ENCODE measurements at places on chromosomes 3 and 15.

DNA sequence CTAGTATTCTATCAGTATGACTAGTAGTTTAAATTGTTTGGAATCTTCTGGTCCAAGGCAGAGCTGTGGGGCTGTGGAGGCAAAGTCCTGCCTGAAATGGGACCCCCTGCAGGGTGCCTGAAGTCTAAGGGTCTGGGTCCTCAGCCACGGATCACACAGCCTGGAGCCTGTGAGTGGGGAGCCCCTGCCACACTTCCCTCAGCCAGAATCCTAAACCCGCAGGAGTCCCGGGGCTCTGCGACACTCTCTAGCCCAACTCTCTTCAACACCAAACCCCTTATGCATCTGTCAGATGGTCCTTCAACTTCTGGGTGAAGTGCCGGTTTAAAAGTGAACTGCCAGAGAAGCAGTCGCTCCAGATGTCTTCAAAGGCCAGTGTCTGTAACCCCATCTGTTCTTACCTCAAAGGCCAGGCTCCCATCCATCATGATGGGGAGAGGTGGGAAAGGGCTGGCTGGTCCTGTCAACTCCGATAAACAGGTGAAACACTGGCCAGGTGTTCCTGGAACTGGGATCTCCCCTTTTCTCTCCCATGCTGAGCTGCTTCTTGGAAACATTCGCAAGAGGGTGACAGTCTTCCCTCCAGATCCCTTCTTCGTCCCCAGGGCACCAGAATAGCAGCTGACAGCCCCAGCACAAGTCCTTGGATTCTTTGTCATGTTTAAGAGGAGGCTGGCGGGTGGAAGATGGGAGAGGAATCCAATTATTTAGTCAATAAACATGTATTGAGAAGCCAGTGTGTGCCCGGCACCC lies 45.6 kb downstream of the CPN2 start:
- DNase-seq, result no peak

GRCh38 chr3:59133311-59133710 lies 83.5 kb upstream of the CFAP20DC start:
- peak; percentile 77 for DNase-seq

DNA sequence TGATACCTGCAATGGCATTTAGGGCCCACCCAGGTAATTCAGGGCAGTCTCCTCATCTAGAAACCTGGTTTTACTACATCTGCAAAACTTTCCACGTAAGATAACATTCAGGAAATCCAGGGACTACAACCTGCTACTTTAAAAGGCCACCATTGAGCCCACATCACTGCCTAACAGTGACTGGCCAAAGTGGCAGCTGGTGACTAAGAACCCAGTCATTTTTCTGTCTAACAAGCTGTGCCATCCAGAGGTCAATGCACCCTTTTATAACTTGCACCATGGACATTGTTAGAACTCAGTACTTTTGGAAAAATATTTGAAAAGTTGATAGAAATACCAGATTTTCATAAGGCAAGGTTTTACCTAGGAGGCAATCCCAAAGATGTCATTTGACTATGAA lies 492.4 kb downstream of the OTOL1 start:
- no peak for DNase-seq

GRCh38 chr3:121817753-121818152 lies 17.1 kb downstream of the IQCB1 start:
- no peak for DNase-seq

DNA sequence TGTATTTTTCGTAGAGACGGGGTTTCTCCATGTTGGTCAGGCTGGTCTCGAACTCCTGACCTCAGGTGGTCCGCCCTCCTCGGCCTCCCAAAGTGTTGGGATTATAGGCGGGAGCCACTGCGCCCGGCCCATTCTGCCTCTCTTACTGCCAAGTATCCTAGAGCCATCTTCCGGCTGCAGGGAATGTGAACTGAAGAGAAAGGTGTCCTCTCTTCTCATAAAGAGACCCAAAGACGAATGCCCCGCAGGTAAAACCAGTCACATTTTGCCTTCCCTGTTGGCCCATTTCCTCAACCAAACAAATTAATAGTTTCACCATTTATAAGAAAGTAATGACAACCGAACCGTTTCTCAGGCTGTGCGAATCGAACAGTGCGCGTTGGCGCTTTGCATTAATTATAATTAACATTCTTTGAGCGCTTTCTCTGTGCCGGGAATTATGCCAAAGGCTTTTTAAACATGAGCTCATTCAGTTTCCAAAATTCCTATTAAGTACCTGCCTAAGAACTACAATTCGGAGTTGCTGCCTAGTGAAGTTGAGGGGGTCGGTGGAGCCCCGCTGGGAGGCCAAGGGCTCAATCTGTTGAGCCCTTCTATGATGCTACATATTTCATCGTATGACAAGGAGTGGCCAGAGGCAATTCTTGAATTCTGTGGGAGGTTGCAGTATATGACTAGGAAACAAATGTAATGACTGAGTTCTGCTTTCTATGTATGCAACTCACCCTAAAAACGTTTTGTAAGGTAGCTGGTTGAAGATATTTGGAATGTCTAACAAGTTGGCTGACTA lies 819 bp upstream of the RPL24 start:
- DNase-seq, result no peak

- no peak for DNase-seq
Observed at GRCh38 chr3:124837730-124838186, 49.4 kb downstream of the ITGB5 start.

DNA sequence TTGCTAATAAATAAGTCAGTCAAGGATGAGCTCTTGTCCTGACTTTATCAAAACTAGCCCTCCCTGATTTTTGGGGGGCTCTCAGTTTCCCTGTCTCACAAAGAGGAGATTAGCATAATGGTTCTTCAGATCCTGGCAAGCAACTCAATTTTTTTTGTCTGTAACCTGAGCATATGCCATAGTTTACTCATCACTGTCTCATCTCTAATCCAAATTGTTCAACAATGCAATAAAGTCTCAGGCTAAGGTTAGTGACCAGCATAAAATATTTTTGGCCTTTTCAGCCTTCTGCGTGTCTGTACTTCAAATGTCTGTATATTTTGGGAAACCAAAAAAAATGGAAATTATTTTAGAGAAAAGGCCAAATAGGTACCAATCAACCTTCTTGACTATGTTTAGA lies 465.6 kb upstream of the TPRG1 start:
- no peak for DNase-seq

GRCh38 chr3:171792531-171792930 lies 17.8 kb downstream of the PLD1 start:
- no peak for DNase-seq

- no peak for DNase-seq
Observed at GRCh38 chr3:190676481-190676880, 162.6 kb downstream of the IL1RAP start.

DNA sequence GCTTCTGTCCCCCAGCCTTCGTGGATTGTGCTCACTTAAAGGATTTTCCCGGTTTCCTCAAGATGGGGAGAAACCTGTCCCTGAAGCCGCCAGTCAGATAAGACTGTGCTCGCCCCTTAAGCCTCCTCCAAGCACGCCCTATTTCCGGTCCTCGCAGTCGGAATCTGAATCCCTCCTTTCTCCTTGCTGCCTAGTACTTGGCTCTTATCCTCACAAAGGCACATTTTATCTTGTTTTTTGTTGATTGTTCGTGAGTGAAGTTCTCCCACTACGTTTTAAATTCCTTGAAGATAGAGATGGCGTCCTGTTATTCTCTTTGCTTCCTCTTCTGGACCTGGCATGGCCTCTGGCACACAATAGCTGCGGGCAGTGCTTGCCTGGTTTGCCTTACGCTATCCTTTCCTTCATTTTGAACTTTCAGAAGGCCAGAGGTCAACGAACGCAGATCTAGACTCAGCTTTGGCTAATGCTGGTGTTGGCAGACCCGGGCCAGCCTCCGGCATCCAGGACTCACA lies 1.7 kb downstream of the CLDN11 start:
- DNase-seq, result no peak

- no peak for DNase-seq
Observed at GRCh38 chr3:155462672-155463071, 169.2 kb upstream of the STRIT1 start.

- no peak for DNase-seq
Observed at GRCh38 chr3:116280130-116280740, 165.1 kb downstream of the LSAMP start.

GRCh38 chr3:22951910-22952309 lies 251.2 kb upstream of the UBE2E2 start:
- DNase-seq, result no peak

GRCh38 chr15:96334017-96334704 lies 3.7 kb downstream of the NR2F2 start:
- no peak for DNase-seq

DNA sequence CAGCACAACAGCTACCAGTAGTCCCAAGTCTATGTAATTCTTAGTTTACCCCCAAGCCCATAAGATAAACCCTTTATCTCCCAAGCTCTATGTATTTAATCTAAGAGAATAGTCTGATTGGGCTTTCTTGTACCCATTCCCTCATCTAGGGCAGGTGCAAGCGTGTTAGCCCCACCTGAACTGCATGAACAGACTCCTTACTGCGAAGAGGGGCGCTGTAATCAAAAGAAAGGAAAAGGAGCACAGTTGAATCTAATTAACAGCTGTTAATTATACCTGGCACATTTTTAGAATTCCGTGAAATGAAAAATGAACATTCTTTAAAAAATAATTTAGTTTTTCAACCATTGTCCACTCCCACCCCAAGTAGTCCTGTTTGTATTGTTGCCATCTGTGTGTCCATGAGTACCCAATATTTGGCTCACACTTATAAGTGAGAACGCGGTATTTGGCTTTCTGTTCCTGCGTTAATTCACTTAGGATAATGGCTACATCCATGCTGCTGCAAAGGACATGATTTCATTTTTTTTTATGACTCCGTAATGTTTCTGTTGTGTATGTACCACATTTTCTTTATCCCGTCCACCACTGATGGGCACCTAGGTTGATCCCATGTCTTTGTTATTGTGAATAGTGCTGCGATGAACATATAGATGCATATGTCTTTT lies 26.5 kb upstream of the NEDD4 start:
- DNase-seq, result no peak

- no peak for DNase-seq
Observed at GRCh38 chr3:106168962-106169750, 300.3 kb upstream of the CBLB start.

GRCh38 chr15:97929456-97930229 lies 30.9 kb upstream of the ARRDC4 start:
- DNase-seq, result no peak

- no peak for DNase-seq
Observed at GRCh38 chr3:28940994-28941393, 339.9 kb upstream of the RBMS3 start.

DNA sequence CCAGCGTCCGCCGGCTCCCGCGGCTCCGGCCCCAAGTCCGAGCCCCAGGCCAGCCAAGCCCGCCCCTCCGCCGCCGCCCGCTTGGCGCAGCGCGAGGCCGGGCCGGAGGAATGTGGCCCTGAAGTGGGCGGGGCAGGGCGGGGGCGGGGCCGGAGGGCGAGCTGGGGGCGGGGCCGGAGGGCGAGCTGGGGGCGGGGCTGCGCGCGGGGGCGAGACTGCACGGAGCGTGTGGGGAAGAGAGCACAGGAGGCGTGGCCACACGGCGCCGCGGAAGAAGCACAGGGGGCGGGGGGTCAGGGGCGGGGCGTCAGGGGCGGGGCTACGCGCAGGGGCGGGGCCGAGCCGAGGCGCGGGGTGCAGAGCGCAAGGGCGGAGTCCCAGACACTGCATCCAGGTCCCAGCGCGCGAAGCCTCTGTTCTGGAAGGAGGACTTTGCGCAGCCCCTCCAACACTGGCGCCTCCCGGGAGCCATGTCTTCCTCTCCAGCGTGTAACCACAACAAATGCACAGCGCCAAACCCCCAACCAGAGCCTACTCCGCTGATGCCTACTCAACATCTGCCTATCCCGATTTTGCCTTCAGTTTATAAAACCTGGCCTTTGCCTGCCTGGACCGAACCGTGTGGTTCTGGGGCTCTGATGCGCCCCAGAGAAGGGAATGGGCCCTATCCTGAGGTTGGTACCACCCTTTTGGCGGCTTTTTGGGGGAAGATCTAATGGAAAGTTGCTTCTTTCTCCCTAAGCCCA lies 105.5 kb downstream of the IQSEC1 start:
- DNase-seq, result peak; percentile 70

- DNase-seq, result peak; percentile 83
Observed at GRCh38 chr3:115518100-115518852, 105.0 kb upstream of the GAP43 start.

DNA sequence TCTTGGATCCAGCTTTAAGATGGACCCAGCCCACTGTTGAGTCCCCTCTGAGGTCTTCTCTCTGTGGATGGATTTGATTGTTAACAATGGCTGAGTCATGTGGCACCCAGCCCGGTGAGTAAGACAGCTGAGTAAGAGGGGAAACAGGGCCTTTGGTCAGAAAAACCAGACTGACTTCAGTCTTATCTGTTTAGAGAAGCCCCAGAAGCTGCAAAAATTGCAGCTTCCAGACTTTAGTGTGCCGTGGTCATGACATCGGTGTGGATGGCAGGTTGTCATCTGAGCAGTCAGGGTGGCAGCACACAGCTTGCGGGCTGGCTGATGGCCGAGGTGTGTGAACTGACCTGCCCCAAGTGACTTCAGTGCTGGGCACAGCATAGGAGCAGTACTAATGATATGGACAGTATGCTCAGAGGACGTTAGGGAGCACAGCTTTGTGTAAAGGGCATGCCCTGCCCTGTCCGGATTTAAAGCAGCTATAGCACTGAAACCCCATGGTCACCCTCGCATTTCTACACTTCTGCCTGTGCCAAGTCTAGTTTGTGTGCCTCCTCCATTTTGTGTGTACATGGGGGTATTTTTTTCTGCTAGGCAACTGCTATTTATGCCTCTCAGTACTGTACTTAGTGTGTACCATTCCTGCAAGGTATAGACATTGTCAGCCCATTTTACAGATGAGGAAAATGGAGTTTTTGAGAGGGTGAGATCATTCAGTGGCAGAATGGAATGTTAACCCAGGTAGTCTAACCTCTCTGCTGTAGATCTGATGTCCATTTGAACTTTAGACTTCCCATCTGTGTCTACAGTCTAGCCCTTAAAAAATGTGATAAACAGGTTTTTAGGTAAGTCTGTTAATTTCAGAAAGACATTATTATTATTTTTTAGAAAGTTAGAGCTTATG lies 44.4 kb downstream of the FLNB start:
- peak; percentile 85 for DNase-seq

- no peak for DNase-seq
Observed at GRCh38 chr15:27418726-27419125, 447.7 kb downstream of the GABRG3 start.

DNA sequence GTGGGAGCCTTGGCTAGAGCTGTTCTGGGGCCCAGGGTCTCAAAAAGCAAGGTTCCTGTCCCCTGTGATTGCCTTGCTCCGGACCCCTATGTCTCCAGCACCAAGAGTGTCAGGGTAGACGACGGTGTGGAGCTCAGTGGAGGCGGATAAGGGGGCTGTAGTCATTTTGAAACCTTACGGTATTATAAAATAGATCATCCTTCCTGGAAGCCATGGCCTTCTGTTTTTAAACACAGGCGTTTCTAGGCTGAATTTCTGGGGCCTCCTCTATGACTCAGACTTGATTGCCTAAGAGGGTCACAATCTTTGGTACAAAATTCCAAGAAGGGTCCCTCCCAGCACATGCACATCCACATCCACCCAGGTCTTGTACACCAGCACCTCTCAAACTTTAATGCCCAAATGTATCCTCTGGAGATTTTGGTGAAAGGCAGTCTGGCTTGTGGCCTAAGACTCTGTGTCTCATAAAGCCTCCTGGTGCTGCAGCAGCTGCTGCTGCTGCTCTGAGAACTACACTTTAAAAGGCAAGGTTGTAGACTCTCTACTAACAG lies 70.5 kb upstream of the XCR1 start:
- DNase-seq, result no peak

- no peak for DNase-seq
Observed at GRCh38 chr3:60250810-60251209, 1000.4 kb downstream of the FHIT start.
